NB4 (cell line): ENCODE measurements at places on chromosomes 4 and X.

DNA sequence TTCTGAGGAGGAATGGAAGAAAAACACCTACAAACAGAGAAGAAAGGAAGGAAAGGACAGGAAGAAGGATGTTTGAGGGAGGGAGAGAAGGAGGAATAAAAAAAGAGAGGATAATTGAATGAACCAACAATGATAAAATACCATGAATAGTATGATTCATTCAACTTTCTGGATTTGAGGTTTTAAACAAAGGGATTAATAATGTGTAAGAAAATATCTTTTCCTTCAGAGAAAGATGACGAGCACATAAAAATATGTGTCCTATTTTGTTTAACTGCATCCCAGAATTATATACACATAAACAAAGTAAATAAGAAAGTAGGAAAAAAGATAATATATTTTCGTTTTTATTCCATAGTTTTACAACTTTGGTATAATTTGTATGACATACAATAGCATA is 1380.4 kb downstream of the STIM2 start:
- no peak for DNase-seq

DNA sequence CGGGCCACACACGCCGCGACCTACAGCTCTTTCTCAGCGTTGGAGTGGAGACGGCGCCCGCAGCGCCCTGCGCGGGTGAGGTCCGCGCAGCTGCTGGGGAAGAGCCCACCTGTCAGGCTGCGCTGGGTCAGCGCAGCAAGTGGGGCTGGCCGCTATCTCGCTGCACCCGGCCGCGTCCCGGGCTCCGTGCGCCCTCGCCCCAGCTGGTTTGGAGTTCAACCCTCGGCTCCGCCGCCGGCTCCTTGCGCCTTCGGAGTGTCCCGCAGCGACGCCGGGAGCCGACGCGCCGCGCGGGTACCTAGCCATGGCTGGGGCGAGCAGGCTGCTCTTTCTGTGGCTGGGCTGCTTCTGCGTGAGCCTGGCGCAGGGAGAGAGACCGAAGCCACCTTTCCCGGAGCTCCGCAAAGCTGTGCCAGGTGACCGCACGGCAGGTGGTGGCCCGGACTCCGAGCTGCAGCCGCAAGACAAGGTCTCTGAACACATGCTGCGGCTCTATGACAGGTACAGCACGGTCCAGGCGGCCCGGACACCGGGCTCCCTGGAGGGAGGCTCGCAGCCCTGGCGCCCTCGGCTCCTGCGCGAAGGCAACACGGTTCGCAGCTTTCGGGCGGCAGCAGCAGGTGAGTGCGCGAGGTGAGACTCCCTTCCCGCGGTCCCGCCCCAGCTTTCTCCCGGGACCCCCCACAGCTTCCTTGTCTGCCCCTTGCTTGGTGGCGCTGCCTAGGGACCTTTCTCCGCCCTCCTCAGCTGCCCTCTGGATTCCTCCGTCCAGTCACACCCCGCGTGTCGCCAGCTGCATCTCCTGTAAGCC is 678 bp downstream of the BMP3 start:
- DNase-seq = no peak

- no peak for DNase-seq
These were observed 958.0 kb downstream of the RPA4 start for GRCh38 chrX:97841544-97842179.

- DNase-seq = no peak
These were observed 936.2 kb upstream of the LCORL start for GRCh38 chr4:18957716-18958115.

DNA sequence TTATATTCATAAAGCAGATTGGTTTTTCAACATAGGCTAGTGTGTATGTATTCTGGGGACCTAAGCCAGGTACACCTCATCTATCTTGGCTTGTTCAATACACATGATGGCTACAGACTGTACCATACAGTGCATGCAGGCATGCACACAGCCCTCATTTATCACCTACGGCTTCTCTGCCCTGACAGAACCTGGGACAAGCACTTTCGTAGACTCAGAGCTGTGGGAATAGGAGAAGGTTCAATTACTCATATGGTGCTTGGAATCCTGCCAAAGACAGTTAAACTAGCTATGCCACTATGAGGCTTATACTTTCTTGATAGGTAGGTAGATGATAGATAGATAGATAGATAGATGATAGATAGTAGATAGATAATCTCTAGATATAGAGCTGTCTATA is 457.2 kb downstream of the GALNTL6 start:
- DNase-seq = no peak

DNA sequence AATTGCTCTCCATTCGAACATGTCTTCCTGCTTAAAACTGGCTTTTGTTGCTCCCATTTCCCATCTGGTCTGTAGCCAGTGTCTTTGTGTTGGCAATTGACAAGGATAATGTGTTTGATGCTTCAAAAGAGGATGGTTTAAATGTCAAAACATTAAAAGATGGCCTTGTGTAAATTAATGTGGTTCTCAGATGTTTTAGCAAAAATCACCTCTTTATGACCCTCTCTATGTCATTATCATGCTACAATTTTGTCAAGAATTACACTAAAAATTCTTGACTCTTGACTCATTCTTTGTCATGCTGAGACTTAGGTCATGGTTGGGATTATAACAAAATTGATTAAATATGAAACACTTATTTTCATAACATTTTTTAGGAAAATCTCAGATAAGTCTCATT is 47.4 kb downstream of the TMEM131L start:
- no peak for DNase-seq

- DNase-seq = no peak
These were observed 58.0 kb upstream of the PGRMC2 start for GRCh38 chr4:128345650-128346049.

- no peak for DNase-seq
These were observed 620.2 kb upstream of the INTU start for GRCh38 chr4:127012549-127012948.

DNA sequence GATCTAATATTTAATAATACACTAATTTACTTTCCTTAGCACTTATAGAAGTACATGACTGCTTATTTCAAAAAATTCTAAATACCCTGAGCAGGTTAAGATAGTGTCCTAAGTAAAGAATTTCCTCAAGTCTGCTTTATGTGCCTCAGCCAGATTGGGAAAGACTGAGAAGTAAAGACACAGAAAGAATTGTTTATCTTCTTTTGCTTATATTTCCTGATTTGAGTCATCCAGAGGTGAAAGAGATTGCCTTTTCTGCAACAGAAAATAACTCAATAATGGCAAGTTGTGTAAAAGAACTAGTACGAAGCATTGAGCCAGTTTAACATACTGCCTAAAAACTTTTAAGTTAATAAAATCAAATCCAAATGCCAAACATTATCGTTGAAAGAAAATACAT is 45.0 kb downstream of the NAF1 start:
- DNase-seq = no peak

DNA sequence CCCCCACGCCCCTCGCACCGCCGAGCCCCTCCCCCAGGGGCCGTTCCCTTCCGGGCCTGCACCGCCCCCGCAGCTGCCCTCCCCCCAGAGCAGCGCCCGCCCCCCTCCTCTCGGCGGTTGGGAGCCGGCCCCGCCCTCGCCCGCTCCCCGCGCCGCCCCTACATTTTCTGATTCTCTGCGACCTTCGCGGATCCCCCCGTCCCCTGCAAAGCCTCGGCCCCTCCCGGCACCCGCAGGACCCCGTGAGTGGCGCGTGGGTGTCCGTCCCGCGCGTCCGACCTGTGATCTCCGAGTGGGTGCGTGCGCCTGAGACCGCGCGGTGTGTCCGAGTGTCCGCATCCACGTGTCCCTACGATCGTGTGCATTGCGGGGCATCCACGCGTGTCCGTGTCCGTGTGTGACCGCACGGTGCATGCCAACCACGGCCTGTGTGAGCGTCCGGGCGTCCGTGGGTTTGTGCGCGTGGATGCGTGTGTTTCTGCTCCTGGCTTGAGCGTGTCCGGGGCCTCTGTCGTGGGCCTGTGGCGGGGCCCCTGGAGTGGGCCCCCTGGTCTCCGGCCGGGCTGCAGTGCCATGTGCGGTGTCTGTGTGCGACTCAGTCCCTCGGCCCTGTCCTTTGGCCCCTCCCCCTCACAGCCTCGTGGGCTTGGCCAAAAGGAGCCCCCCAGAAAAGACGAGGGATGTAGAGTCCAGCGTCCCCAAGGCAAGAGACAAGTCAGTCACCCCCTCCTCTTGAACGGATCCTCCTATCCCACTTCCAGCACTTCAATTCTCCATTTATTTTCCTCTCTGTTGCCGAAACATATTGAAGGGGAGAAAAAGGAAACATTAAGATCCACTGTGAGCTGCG is 8.8 kb upstream of the NKX1-1 start:
- no peak for DNase-seq

DNA sequence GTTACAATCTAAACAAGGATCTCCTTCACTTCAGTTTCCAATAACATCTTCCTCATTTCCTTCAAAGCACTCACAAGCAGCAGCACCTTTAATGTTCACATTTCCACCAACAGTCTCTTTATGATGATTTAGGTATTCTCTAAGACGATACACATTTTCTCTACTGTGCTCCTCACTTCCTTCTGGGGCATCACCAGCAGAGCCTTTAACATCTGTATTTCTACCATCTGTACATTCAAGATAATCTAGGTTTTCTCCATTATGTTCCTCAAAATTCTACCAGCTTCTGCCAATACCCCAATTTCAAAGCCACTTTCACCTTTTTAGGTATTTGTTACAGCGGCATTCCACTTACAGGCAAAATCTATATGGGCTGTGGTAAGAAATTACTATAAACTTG is 80.6 kb downstream of the FBXW7 start:
- DNase-seq = no peak

DNA sequence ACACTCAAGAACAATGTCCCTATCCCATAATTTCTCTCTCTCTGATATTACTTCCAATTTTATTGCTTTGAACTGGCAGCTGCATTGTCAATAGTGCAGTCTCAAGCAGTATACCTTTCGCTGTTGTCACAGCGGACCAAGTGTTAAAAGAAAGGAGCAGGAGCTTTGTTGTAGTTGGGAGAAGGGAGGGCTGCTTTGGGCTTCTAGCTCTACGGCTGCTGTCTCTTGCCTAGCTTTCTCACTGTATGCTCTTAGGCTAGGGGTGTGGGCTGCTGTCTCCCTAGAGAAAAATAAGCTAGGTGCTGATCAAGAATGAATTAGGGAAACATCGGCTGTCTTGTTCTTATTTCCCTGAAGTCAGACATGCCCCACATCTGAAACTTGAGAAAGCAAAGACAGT is 52.5 kb downstream of the TRPC5OS start:
- DNase-seq = no peak
